ENCODE measurements at places on chromosomes 11 and 22. TPM values are rescaled to one million over a fixed set of nuclear protein-coding genes. Genes with fewer than 3 reads are reported as not detected.

- DNase-seq = no peak
Observed at GRCh38 chr22:16828876-16829275, 3.7 kb upstream of the XKR3 start.

GRCh38 chr11:111819161-111819828 lies 52.1 kb downstream of the ALG9 start:
- DNase-seq = peak; percentile 38

- no peak for DNase-seq
Observed at GRCh38 chr22:40156001-40156516, 21.7 kb upstream of the TNRC6B start.

XNDC1N gene
- 6.9 TPM for polyA plus RNA-seq

C22orf15 gene
- polyA plus RNA-seq = 1.9 TPM

GRCh38 chr11:33147559-33147958 lies 13.7 kb downstream of the CSTF3 start:
- DNase-seq = no peak

- DNase-seq = no peak
Observed at GRCh38 chr11:96014217-96014616, 90.3 kb upstream of the MTMR2 start.

GRCh38 chr22:28600546-28601143 lies 79.0 kb downstream of the TTC28 start:
- no peak for DNase-seq

FGF4 gene
- not detected for polyA plus RNA-seq

DNA sequence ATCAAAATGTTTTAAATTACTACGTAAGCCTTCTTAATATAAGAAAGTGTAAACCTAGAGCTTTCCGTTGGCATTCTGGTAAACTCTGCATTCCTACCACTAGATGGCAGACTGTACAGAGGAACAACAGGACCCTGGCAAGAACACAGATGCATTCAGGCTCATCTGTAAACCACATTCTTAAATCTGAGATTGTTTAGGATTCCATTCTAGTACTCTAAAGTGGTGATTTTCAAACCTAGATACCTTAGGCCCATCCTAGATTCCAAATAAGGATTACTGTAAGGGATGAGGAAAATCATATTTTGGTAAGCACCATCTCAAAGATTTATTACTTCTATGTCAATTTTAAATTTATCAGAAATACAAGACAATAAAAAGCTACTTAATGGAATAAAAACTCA lies 26.9 kb downstream of the PICALM start:
- DNase-seq = peak; percentile 82

DNA sequence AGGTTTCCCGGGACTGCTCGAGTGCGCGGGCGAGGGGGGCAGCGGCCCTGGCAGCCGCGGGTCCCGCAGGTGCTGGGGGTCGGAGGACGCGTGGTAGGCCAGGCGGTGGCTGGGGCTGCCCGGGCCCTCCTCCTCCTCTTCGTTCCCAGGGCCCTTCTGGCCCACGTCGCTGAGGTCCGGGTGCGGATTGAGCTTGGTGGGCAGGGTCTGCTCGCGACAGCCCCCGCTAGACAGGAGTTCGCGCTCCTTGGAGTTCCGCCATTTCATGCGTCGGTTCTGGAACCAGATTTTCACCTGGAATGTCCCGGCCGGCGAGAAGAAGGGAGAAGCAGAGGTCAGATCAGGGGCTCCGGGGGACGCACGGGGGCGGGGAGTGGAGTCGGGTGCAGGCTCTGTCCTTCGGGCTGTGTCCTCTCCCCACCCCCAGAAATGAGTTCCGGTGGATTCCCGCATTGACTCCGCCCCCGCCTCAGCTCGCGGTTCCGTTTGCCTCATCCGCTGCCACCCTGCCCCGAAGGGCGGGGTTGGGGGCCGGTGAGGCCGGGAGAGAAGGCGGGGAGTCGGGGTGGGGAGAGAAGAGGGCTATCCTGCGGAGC lies 3.9 kb downstream of the DBX1 start:
- no peak for DNase-seq

DNA sequence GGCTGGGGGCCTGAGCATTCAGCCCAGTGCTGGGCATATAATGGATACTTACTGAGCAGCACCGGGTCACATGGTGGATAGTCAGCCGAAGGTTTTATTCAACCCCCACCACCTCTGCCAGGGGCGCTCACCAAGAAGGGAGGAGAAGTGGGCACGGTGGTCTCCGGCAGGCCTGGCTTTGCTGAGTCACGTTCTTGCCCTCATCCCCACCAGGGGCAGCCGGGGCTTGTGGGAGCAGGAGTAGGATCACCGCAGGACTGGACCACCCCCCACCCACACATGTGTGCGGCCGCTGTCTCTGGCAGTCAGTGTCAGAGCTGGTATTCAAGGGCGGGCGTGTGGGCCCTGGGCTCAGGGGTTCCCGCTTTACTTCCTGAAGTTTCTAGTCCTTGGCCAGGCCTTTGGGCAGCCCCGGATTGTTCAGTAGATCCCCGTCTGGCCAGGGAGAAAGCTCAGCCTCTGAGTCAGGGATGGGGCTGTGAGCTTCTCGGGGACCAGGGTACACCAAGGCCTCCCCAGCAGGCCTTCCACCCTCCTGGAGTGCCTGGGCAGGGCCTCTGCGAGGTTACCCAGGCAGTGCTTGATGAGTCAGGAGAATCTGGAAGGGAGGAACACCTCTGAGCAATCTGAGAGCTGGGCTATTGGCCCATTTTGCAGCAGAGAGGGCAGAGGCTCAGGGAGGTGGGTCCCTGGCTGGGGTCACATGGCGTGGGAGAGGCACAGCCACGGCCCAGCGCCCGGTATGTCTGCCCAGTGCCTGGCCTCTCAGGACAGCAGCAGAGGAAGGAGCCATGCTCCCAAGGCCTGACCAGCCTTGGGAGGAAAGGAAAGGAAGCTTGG lies 60.6 kb downstream of the RTL6 start:
- no peak for DNase-seq

SPI1 gene
- polyA plus RNA-seq = 3.4 TPM

DNA sequence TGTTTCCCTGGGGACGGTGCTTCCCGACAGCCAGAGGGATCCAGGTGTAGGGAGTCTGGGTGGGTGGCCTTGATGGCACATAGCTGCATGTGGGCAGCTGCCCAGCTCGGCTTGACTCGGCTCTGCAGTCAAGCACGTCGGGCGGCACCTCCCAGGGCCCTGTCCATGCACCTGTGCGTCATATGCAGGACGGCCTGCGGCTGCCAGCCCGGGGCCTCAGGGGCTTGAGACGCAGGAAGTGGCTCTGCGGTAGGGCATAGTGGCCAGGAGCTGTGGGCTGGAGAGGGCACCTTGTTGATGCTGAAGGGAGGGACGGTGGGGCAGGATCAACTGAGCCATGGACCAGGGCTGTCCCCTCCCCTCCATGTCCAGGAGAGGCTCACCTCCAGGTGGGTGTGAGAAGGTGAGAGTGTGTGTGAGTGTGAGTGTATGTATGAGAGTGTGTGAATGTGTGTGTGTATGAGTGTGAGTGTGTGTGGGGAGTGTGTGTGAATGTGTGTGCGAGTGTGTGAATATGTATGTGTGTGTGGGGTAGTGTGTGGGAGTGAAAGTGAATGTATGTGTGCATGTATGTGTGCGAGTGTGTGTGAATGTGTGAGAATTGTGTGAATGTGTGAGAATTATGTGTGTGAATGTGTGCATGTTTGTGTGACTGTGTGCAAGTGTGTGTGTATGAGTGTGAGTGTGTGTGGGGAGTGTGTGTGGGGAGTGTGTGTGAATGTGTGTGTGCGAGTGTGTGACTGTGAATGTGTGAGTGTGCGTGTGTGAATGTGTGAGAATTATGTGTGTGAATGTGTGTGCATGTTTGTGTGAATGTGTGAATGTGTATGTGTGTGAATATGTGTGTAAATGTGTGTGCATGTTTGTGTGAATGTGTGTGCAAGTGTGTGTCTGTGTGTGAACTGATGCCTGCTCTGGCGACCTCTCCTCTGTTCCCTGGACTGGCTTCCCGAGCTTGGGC lies 5.7 kb upstream of the SUN2 start:
- DNase-seq = no peak

- DNase-seq = no peak
Observed at GRCh38 chr11:103086461-103086860, 5.5 kb downstream of the DCUN1D5 start.

OR4D5 gene
- polyA plus RNA-seq = not detected

- DNase-seq = no peak
Observed at GRCh38 chr22:49624421-49625177, 203.1 kb downstream of the BRD1 start.

DNA sequence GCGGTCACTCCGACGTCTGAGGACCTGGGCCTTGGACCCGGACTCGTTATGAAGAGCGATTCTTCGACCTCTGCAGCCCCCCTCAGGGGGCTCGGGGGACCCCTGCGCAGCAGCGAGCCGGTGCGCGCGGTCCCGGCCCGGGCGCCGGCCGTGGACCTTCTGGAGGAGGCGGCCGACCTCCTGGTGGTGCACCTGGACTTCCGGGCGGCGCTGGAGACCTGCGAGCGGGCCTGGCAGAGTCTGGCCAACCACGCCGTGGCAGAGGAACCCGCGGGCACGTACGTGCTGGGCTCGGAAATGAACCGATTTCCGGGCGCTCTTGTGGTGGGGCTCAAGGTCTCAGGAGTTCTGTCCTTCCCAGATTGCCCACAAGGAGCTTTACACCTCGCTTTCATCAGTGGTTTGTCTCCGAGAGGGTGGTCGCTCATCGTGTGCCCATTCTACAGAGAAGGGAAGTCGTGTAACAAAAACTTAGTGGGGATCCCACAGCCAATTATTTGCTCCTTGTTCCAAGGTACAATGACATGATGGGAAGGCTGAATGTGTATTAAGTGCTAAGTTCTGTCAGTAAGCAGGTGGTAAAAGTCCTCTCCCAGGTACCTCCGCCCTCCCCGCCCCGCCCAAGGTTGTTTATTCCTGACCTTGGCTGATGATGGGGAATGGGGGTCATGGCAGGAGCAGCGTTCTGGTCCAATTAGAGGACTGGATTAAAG lies 695 bp downstream of the PEX26 start:
- no peak for DNase-seq

GRCh38 chr22:41925783-41926460 lies 684 bp downstream of the TNFRSF13C start:
- DNase-seq = no peak

GRCh38 chr22:23684561-23685031 lies 6.2 kb upstream of the RGL4 start:
- no peak for DNase-seq

- DNase-seq = no peak
Observed at GRCh38 chr11:17161515-17161914, 46.3 kb downstream of the PIK3C2A start.

SAA4 gene
- polyA plus RNA-seq = not detected

KCTD14 gene
- polyA plus RNA-seq = 14.3 TPM

C11orf91 gene
- not detected for polyA plus RNA-seq

GRCh38 chr22:23106906-23107367 lies 34.9 kb downstream of the RSPH14 start:
- DNase-seq = no peak

- DNase-seq = no peak
Observed at GRCh38 chr22:31490496-31490925, 869 bp upstream of the EIF4ENIF1 start.

ASPHD2 gene
- 4.1 TPM for polyA plus RNA-seq

GRCh38 chr11:127049486-127049885 lies 48.9 kb upstream of the KIRREL3 start:
- no peak for DNase-seq

GRCh38 chr22:39535357-39535725 lies 2.8 kb upstream of the RPS19BP1 start:
- DNase-seq = no peak

DNA sequence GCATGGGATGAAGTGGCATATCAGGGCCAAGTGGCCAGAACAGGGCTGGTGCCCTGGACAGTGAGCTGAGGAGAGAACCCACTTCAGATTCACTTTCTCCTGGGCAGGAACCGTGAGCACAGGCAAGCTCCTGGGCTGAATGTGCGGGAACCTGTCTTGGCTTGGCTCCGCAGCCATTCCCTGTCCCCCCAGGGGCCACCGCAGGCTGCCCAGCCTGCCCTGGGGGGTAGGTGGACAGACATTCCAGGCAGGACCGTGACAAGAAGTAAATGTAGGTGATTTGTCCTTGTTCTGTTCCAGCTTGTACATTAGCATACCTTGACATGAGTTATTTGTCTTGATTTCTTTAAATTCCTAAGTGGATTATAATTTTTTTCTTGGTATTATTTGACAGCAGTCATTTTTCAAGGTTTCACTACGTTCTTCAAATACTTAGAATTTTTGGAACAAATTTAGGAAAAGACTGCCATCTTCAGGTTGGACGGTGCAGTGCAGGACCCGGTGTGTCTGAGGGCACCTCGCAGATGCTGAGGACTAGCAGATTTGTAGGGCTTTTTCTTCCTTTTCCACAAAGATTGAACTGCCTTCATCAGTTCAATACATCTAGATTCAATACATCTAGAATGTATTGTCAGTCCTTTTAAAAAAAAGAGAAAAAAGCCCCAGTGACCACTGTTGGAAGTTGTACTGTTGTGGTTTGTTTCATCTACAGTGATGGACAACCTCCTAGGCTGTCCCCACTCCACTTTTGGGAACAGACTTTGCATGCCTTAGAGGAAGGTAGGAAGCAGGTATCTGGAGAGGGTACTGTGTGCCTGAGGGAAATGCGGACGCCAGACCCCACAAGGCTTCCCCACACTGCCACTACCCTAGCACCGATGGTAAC lies 115.1 kb upstream of the RASSF10 start:
- no peak for DNase-seq

TCP11L1 gene
- polyA plus RNA-seq = 10.7 TPM

GRCh38 chr11:20597680-20598484 lies 1.5 kb upstream of the SLC6A5 start:
- DNase-seq = no peak

TYR gene
- not detected for polyA plus RNA-seq

Measured in left renal pelvis (tissue), 4 donors.